Stimulated activated CD4-positive, alpha-beta T cell treated with anti-CD3 and anti-CD28 coated beads, Interleukin-12 subunit alpha, Interleukin-12 subunit beta, amount 100 ng/mL, for 48 hours (primary cell): ENCODE measurements at places on chromosomes 6 and 20.

GRCh38 chr6:7561153-7561964, 19.9 kb downstream of the DSP start:
- DNase-seq: no peak

DNA sequence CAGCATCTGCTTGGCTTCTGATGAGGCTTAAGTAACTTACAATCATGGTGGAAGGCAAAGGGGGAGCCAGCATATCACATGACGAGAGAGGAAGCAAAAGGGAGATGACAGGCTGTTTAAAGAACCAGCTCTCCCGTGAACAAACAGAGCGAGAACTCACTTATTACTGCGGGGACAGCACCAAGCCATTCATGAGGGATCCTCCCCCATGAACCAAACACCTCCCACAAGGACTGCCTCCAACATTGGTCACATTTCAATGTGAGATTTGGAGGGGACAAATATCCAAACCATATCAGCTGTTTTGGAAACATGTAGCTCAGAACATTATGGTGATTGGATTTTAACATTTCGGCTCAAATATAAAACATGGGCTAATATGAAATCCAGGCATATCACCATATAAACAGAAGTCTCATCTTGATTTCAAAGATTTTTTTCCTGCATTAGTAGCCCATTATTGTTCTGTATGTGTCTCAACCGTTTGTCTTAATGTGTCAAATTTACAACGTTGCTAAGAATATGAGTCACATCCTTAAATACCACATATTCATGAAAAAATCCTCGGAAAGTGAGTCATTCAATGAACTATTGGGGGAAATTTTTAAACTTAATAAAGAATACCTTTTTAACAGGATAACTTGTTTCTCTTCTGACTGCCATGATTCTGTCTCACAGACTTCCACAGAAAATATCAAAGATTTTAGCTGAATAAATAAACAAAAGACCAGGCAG, 894.3 kb downstream of the TFAP2A start:
- no peak for DNase-seq

GRCh38 chr20:47273591-47274235, 82.8 kb downstream of the ZMYND8 start:
- no peak for DNase-seq

GRCh38 chr20:37396416-37397075, 50.6 kb downstream of the SRC start:
- no peak for DNase-seq

- no peak for DNase-seq
These were observed 149.3 kb upstream of the FOXQ1 start for GRCh38 chr6:1162367-1163275.

GRCh38 chr6:147903321-147903720, 394.8 kb downstream of the SAMD5 start:
- DNase-seq: no peak

DNA sequence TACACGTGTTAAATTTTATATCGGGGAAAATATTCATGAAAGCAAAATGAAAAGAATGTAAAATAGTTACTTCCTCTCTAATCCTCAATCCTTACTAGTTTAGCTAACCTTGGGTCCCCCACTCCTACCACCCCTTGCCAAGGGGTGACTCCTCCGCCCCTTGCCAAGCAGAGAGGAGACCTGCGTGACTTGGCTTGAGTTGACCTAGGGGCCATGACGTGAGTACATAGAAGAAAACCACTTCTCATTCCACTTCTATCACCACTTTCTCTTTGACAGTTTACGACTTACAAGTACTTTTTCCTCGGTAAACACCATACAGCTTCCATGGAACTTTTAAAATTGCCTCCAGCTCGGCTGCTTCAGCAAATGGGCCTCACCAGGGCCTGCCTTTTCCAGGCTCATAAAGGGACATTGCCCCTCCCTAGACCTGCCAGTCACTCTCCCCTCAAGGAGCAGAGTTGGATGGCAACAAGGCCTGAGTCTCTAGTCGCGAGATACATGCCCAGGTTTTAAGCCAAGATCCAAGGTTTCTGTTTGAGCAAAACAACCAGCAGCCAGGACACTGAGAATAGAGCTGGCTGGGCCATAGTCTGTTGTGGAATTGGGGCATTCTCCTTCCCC, 29.9 kb downstream of the SDCBP2 start:
- no peak for DNase-seq

- DNase-seq: no peak
These were observed 11.1 kb downstream of the GLP1R start for GRCh38 chr6:39059496-39060310.

- DNase-seq: no peak
These were observed 166.8 kb downstream of the ZNF217 start for GRCh38 chr20:53426766-53427312.

DNA sequence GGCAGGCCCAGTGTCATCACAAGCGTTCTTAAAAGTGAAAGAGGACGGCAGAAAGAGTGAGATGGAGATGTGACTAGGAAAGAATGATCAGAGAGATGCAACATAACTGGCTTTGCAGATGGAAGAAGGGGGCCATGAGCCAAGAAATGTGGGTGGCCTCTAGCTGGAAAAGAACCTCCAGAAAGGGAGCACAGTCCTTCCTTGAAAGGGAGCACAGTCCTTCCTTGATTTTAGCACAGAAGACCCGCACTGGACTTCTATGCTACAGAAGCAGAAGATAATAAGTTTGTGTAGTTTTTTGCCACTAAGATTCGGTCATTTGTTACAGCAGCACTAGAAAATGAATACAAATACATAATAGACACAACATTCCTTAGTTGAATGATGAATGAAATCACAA, 7.0 kb upstream of the LZTS3 start:
- DNase-seq: no peak

GRCh38 chr6:75296811-75297779, 12.5 kb upstream of the TMEM30A start:
- DNase-seq: no peak

DNA sequence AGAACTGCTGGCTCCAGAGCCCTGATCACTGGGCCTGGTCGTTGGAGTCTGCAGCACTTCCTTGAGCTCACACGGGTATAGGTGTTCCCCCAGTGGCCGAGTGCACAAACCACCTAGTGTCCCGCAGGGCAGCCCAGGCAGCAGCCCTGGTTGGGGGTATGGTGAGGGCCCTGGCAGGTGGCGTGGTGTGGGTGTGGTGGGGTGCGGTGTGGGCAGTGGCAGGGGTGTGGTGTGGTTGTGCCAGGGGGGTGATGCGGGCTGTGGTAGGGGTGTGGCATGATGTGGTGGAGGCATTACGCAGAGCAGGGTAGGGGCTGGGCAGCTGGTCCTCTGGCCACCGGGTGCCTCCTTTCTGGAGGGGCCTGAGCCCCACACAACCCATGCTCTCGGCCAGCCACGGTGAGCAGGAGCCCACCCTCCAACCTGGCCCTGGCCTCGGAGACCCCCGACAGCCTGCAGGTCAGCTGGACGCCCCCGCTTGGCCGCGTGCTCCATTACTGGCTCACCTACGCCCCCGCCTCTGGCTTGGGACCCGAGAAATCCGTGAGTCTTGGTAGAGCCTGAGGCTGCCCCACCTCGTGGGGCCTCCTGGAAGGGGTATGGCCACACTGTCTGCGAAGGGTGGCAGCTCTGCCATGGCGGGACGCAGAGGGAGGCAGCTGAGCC, 20.5 kb downstream of the COL20A1 start:
- DNase-seq: no peak

DNA sequence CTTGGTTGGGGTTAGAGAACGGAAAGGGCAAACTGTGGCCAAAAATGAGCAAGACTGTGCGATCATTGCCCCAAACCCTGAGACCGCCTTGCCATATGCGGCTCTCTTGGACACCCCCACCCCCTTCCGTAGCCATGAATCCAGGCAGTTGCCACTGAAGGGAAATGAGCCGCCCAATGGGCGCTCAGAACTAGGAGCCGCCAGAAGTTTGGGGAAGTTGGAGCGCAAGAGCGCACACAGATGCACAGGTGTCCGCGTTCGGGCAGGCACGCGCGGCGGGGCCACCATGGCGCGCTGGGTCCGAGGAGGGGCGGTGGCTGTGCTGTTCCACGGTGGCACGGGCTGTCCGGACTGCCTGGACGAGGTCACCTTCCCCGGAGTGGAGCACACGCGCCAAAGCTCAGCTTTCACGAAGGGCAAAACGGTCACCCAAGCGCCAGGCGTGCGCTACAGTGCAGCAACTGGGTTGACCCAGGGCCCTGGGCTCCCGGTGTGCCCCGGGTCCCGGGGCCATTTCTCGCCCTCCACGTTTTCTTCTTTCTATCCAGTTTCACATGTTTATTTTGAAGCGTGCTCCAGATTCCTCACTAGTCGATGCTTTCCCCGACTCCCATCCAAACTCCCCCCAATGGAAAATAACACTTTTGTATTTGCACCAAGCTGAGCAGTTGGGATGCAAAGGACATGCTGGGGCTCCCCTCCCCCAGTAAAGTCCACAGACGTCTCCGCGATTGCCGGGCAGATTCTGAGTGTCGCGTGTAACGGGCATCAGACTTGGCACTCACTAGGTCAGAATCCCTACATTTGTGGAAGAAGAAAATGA, 906 bp upstream of the PDE10A start:
- DNase-seq: no peak

DNA sequence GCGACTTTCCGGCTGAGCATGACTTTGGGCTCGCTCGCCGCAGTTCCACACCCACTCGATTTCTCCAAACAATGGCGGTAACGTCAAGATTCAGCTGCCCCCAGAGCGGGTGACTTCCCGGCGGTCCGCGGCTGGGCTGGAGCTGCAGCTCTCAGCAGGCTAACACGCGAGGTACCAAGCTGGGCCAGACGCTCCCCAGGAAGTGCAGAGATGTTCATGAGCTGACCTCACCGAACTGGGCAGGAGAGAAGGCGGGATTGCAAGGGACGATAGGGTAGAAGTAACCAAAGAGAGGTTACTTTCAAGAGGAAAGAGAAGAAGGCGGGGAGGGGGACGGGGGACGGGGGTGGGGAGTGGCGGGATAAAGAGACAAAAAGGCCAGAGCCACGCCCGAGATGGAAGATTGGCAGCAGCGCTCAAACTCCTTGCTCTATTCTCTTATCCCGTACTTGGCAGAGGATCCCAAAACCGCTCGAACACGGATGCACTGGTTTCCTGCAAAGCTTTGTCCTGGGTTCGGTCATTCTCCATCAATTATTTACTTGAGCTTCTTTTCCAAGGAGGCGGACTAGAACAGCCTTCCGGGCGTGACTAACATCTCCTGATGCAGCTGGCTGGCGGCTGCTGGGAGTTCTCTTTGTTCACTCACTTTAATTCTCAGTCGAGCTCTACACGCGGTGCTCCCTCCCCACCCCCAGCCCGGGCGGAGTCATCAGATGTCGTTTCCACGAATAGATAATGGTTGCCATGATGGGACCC, at the start of gene MTCL3:
MTCL3 (minus strand) TSS at position 626 of the 759 bp plus-strand sequence.
- peak; percentile 40 for DNase-seq

GRCh38 chr6:99547526-99547925, 20.9 kb downstream of the CCNC start:
- no peak for DNase-seq

DNA sequence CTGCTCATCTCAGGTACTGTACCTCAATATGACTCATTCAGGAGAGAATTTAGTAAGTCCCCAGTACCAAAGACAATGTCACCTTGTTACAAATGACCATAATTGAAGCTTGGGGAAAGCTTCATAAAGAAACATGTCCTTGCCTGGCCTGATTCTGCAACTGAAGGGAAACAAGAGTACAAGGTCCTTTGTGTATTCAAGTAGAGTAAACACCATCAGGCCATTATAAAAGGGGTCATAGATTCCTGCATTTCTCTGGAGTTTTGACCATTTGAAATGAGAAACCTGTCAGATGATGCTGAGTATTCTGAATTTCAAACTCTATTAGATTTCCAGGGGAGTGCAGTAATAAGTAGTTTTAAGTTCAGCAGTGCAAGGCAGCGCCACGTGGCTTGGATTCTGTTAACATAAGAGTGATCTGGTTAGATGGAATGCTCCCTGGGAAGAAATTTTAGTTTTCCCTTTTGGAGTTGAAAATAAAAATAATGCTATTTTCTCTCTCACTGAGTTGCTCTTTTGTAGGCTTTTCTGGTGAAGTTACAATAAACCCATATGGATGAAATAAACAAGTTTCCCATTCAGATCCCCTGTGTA, 1054.3 kb downstream of the EPHA7 start:
- no peak for DNase-seq
